ENCODE measurements at places on chromosomes 2 and 18.

DNA sequence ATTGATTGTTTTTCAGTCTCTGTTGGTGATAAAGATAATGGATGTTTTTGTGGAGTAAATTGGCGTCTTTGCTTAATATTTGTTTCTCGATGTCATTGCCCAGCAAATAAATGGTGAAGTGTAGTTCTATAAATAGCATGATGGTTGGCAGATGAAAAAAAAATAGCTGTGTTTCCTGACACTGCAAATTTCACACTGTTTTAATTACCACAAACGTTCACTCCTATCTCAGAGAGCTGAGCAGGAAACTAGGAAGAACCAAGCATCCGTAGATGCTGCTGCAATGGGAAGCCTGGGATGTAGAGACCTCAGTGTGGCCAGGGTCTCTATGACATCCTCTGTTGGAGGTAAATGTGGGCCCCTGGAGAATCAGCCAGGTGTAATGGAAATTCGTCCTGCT is 183.2 kb downstream of the CYRIA start:
- no peak for DNase-seq

DNA sequence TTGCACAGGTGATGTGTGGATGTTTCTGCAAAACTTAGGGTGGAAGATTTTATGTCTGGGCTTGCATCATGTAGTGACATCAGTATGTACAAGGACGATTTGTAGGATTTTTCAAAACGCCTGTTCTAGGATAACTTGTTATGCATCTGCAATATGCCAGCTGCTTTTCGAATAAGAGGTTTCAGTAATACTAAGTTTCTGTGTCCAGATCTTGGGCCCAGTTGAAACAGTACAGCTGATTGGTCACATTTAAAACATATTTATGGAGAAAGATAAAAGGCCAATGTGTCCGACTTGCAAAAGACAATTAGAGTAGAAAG is 1.2 kb downstream of the PTPN4 start:
- no peak for DNase-seq

DNA sequence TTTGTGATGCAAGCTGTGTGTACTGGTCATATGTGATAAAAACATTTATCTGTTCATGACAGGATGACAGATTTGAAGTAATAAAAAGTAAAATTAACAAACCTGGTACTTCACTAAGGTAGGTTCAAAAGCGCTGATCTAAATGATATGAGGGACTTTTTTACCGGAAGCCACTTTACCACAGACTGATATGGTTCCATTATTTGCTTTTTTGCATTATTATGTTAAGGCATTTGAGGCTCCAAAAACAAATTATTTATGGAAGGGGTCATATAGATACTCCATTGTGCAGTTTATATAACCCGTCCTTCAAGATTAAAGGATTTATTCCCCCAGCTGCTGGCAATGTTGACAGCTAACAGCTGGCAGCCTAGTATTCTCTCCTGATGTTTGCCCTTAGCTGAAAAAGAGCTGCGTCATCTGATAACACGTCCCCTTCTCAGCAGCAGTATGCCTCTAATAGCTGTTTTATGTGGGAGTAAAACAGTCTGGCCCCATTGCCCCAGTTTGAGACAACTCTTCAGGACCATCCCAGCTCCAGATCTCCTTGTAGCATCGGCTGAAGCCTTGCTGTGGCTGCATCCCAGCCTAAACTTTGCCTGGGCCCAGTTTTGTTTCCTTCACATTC is 84.8 kb upstream of the XIRP2 start:
- no peak for DNase-seq

- peak; percentile 26 for DNase-seq
These were observed 21.7 kb upstream of the EFHD1 start for GRCh38 chr2:232611559-232612218.

GRCh38 chr2:72350852-72351251 is 203.2 kb upstream of the CYP26B1 start:
- no peak for DNase-seq

DNA sequence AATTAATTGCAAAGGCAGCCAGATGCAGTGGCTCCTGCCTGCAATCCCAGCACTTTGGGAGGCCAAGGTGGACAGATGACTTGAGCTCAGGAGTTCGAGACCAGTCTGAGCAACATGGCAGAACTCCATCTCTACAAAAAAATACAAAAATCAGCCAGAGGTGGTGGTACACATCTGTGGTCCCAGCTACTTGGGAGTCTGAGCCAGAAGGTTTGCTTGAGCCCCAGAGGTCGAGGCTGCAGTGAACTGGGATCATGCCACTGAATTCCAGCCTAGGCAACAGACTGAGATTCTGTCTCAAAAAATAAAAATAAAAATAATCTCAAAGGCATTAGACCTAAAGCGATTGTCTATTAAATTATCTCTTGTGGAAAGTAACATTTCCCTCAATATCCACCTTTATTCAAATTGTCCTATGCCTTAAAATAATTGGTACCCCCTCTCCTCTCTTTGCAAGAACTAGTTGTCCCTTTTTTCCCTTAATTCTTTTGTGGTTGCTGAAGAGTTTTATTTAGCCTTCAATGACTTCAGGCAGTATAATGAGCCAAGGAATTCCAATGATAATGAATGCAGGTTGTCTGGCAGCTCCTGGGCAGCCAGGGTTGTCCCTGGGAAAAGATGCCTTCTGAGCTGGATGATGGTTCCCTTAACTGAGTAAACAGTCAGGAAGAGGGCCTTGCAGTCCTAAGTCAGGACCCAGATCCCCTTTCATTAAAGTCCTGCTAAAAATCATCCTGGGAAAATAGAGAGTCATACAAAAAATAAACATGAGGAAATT is 32.2 kb downstream of the GPR75 start:
- DNase-seq = no peak

DNA sequence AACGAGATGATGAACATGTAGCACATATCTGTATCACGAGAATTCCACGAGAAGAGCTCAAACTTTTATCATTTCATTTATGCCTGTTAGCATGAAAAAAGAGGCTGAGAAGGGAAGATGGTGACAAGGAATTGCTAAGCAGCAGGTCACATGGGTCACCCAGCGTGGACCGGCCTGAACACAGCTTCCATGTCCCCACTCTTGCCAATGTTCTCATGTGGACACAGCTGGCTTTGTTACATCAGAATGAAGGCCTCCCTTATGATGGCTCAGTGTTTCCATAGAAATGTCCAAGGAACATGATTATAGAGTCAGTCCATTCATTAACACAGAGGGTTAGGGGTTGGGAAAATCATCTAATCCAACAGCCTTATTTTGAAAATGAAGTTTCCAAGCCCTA is 215.4 kb downstream of the CMPK2 start:
- DNase-seq = no peak

All from stimulated activated CD8-positive, alpha-beta memory T cell treated with anti-CD3 and anti-CD28 coated beads, Interleukin-4, amount 100 ng/mL, for 1 hour (primary cell).